ENCODE measurements at places on chromosomes 2 and 18.
A peak's percentile ranks its signal among the peaks of the same experiment; 100 is the strongest.

- DNase-seq = peak; percentile 64
Measured at GRCh38 chr2:238974081-238974480, 126.2 kb downstream of the TWIST2 start.

DNA sequence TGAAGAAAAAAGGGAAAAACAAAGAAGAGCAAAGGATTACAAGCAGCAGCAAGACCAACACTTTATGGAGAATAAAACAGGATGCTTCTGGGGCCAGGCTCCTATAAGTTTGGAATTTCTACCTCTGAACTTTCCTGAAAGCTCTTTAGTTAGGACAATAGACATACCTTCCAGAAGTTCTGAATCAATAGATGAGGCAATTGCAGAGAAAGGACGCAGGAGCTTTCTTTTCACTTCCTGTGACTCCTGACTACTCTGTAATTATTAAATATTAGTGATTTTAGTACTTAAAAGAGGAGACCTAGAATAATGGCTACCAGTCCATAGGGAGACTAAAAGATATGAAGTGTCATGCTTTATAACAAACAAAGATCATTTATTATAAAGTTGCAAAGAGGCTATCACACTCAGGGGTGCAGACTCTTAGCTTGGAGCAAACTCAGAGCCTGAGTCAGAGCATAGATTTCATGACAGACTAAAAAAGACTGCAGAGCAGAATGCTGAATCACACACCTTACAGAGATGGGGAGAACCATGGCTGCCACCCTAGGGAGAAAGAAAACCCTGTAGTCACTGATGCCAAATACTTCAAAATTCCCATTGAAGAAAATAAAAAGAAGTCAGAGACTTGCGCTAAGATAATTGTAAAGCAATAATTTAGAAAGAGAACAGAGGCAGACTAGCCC, 52.5 kb upstream of the FAM136A start:
- peak; percentile 16 for DNase-seq

- no peak for DNase-seq
Measured at GRCh38 chr2:126719833-126720351, 63.9 kb downstream of the GYPC start.

DNA sequence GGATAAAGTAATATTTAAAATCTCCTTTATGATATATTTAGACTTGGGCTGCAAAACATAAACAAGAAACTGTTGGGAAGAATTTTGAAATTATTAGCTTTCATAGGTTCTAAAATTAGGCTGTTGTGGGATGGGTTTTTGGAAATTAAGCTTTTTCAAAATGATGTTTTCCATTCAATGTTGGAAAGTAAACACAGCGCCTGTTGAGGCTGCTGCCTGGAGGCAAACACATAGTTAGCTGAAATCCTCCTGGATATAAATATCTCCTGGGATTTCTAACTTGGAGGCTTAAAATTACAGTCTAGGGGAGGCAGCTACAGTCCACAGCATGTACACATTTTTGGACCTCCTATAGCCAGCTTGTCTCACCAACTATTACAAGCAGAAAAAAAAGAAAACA, 197.3 kb downstream of the DCC start:
- no peak for DNase-seq

- no peak for DNase-seq
Measured at GRCh38 chr2:68248806-68249205, 3.5 kb downstream of the PPP3R1 start.

DNA sequence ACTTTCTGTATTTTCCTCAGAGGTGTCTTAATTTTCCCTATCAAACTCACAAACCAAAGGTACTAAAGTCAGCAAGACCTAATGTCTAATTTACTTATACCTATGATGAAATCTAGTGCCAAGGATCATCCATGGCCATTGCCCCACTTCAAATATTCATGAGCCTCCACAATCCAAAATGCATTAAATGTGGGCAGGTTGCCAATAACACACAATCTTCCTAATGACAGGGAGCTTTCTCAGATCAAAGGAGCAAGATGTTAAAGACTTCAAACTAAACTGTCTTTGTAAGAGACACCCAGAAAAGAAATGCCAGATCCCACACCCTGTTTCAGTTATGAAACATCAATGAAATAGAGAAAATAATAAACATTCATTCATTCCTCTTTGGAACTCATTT, 143.2 kb downstream of the TMEFF2 start:
- DNase-seq = no peak

DNA sequence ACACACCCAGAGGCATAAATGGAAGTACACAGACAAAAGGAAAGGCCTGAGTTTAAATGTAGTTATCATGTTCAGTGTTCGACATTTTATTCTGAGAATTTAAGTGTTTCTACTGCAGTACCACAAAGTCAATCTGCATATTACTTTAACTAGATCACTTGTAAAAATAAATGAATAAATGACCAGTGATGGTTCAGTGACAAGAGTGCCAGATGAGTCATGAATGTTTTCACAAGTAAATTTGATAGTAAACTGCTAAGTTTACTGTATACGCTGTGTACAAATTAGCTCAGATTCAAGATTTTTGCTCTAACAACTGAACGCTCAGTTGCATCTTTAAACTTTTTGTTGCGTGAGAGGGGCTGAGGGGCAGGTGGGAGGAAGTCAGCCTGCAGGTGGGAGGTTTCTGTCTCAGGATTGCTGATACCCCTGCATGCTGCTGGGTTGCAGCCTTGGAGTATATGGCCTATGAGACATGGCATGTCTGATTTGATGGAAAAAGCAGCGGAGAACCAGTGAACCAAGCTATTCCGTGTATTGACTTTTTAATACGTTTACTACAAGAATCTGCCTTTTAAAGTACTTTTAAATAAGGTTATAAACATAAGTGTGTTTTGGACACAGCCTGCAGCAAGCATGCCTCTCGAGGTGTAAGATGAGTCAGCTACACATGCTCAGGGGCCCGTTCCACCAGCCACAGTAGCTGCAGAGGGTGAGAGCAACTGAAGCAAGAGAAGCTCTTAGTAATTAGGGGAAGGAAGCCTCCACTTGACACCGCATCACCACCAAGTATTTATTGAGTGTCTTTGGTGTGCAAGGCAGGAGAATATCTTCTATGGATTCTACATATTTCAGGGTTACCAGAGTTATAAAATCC, 245.1 kb downstream of the NEDD4L start:
- DNase-seq = peak; percentile 74
